ENCODE measurements at places on chromosomes 2 and 18. TPM values are rescaled to one million over a fixed set of nuclear protein-coding genes. Genes with fewer than 3 reads are reported as not detected.

DNA sequence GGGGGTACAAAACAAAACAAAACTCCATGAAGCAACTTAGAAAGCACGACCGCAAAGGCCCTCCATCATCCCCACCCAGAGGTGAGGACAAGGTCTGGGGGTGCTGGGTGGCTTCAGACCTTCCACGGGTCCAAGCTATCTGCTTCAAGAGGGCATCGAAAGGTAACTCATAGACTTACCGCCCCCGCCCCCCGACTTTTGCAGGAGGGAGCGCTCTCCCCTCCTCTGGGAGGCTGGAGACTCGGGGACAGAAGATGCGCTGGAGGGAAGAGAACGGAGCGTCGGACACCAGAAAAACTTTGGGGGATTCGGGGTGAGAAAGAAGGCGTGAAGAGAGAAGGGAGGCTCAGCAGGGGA, 300 bp upstream of the STON1 start:
- H3K4me3 ChIP-seq: peak overlapping the region; percentile 88
- H3K27ac ChIP-seq: peak overlapping the region; percentile 58
- peaks cover 18% of the 10 kb centered on the region for H3K4me1 ChIP-seq
- no peak for DNase-seq

GRCh38 chr2:173282795-173283545, 71.7 kb upstream of the CDCA7 start:
- no peaks in the 10 kb centered on the region for H3K36me3 ChIP-seq
- no peaks in the 10 kb centered on the region for H3K4me1 ChIP-seq
- no peak overlapping the region for H3K27ac ChIP-seq

DNA sequence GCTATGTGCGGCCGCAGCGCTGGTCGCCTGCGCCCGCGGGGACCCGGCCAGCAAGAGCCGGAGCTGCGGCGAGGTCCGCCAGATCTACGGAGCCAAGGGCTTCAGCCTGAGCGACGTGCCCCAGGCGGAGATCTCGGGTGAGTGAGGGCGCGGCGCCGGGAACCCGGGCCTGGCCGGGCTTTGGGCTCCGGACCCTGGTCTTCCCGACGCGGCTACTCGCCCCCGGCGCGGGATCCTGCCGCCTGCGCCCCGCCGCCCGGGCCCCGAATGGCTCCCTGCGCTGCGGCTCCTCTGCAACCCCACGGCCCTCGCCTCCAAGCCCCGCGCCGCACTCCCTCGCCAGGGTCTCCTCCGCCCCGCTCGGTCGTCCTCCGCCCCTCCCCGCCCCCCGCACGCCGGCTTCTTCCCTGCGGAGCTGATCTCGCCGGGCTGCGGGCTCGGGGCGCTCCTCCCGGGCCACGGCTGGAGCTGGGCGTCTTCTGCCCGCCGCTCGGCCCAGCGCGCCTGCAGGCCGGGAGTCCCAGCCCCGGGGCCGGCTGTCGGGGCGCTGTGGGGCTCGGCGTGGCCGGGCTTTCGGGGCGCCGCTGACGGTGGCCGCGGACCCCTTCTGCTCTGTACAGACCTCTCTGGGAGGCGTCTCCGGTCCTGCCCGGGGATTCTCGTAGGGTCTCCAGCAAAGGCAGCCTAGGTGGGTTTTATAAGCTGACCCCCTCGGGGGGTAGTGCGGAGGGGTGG, 652 bp downstream of the GPC1 start:
- no peaks in the 10 kb centered on the region for H3K36me3 ChIP-seq
- H3K4me3 ChIP-seq: peak overlapping the region; percentile 56
- H3K27me3 ChIP-seq: peaks cover 25% of the 10 kb centered on the region
- peaks cover 7% of the 10 kb centered on the region for H3K4me1 ChIP-seq
- DNase-seq: no peak
- no peak overlapping the region for H3K27ac ChIP-seq

DNA sequence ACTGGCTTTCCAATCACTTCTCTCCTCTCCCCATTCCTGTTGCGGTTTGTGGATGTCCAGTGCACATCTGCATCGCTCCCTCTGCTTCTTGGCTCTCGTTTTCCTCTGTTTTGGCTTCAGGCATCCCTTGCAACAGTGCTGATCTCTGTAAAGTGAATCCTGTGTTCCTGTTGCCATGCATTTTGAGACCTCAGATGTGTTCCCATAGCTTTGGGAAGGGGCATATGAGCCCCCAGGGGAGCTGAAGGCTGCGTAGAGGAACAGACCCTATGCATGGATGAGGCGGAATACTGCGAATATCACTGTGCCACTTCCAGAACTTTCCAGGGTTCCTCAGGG, 168.4 kb upstream of the HAAO start:
- peaks cover 9% of the 10 kb centered on the region for H3K27me3 ChIP-seq
- DNase-seq: no peak
- peaks cover 18% of the 10 kb centered on the region for H3K4me1 ChIP-seq
- no peak overlapping the region for H3K27ac ChIP-seq

- DNase-seq: no peak
- no peaks in the 10 kb centered on the region for H3K36me3 ChIP-seq
- no peak overlapping the region for H3K27ac ChIP-seq
- H3K4me1 ChIP-seq: no peaks in the 10 kb centered on the region
- no peak overlapping the region for H3K4me3 ChIP-seq
- peaks cover 6% of the 10 kb centered on the region for H3K27me3 ChIP-seq
Observed at GRCh38 chr2:12934146-12934756, 217.5 kb downstream of the TRIB2 start.

- H3K27me3 ChIP-seq: peaks cover 4% of the 10 kb centered on the region
- DNase-seq: no peak
- H3K27ac ChIP-seq: no peak overlapping the region
- no peaks in the 10 kb centered on the region for H3K36me3 ChIP-seq
- no peaks in the 10 kb centered on the region for H3K4me1 ChIP-seq
Observed at GRCh38 chr2:221115944-221116343, 456.2 kb downstream of the EPHA4 start.

DNA sequence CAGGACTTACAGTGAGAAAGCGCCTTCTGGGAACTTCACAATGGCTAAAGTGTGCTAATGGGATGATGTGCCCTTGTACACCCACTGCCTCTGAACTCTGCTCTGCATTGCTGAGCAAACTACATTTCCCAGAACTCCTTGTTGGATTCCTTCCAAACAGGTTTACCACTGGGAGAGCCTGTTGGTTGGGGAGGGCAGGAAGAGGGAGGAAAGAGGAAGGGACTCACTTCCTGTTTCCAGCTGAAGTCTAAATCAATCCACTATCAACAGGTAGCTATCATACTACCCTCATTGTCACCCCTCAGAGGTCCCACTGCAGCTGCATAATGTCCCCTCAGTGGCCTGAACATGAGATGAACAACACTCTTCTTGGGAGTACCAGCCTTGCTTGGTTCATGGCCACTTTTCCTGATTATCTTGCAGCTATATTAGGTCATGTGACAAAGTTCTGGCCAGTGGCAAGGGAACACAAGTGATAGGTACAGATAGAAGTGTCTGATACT, 109.7 kb downstream of the MSH2 start:
- H3K36me3 ChIP-seq: peaks cover 7% of the 10 kb centered on the region
- no peak for DNase-seq
- no peak overlapping the region for H3K27ac ChIP-seq

GRCh38 chr2:126715576-126716406, 59.8 kb downstream of the GYPC start:
- no peaks in the 10 kb centered on the region for H3K36me3 ChIP-seq
- H3K4me1 ChIP-seq: no peaks in the 10 kb centered on the region

GRCh38 chr2:99940963-99941362, 201.4 kb downstream of the AFF3 start:
- no peak overlapping the region for H3K27ac ChIP-seq
- H3K36me3 ChIP-seq: no peaks in the 10 kb centered on the region
- H3K4me3 ChIP-seq: no peak overlapping the region

GRCh38 chr2:85590950-85591349, 4.6 kb upstream of the RNF181 start:
- peaks cover 4% of the 10 kb centered on the region for H3K36me3 ChIP-seq
- H3K27ac ChIP-seq: peak overlapping the region; percentile 38
- no peak overlapping the region for H3K4me3 ChIP-seq
- DNase-seq: no peak

- DNase-seq: no peak
- H3K4me3 ChIP-seq: no peak overlapping the region
- H3K36me3 ChIP-seq: no peaks in the 10 kb centered on the region
- peaks cover 22% of the 10 kb centered on the region for H3K27me3 ChIP-seq
- H3K27ac ChIP-seq: no peak overlapping the region
Observed at GRCh38 chr2:231531883-231532755, 1.9 kb upstream of the NMUR1 start.

GRCh38 chr2:191226196-191226595, 19.0 kb upstream of the MYO1B start:
- H3K36me3 ChIP-seq: no peaks in the 10 kb centered on the region
- no peak for DNase-seq
- no peak overlapping the region for H3K4me3 ChIP-seq
- H3K4me1 ChIP-seq: no peaks in the 10 kb centered on the region

- H3K36me3 ChIP-seq: no peaks in the 10 kb centered on the region
- no peaks in the 10 kb centered on the region for H3K27me3 ChIP-seq
- peaks cover 43% of the 10 kb centered on the region for H3K4me1 ChIP-seq
- no peak overlapping the region for H3K27ac ChIP-seq
- no peak for DNase-seq
- no peak overlapping the region for H3K4me3 ChIP-seq
Observed at GRCh38 chr2:174773215-174773614, 8.9 kb upstream of the CHRNA1 start.

- no peak overlapping the region for H3K27ac ChIP-seq
- peaks cover 2% of the 10 kb centered on the region for H3K4me1 ChIP-seq
- no peak overlapping the region for H3K4me3 ChIP-seq
- peaks cover 5% of the 10 kb centered on the region for H3K36me3 ChIP-seq
- no peak for DNase-seq
- H3K27me3 ChIP-seq: no peaks in the 10 kb centered on the region
Observed at GRCh38 chr2:127048969-127049897, 57.7 kb downstream of the BIN1 start.

- no peaks in the 10 kb centered on the region for H3K27me3 ChIP-seq
- H3K4me3 ChIP-seq: no peak overlapping the region
- peaks cover 12% of the 10 kb centered on the region for H3K4me1 ChIP-seq
- no peak overlapping the region for H3K27ac ChIP-seq
- peaks cover 15% of the 10 kb centered on the region for H3K36me3 ChIP-seq
- DNase-seq: no peak
Observed at GRCh38 chr2:225070811-225071210, 28.5 kb upstream of the DOCK10 start.

Gene CNGA3
- total RNA-seq: not detected

Gene GRHL1
- 0.76 TPM for total RNA-seq

Gene NEU2
- total RNA-seq: not detected

Gene TSPYL6
- total RNA-seq: not detected

Gene SFTPB
- not detected for total RNA-seq

Gene RNU2-63P
- 39.1 TPM for total RNA-seq

Gene TUBA3E
- total RNA-seq: not detected

Gene SIGLEC15
- not detected for total RNA-seq

Gene DCDC2C
- not detected for total RNA-seq

Gene CDKL4
- total RNA-seq: 0.22 TPM

Gene SIX3
- not detected for total RNA-seq

Gene GPR39
- not detected for total RNA-seq

Gene PRSS56
- not detected for total RNA-seq

Measured in activated naive CD8-positive, alpha-beta T cell treated with anti-CD3 and anti-CD28 coated beads for 36 hours (primary cell).